Substantia nigra (tissue), 51 donors: ENCODE measurements at places on chromosomes 16 and 17.
A peak's percentile ranks its signal among the peaks of the same experiment; 100 is the strongest.

DNA sequence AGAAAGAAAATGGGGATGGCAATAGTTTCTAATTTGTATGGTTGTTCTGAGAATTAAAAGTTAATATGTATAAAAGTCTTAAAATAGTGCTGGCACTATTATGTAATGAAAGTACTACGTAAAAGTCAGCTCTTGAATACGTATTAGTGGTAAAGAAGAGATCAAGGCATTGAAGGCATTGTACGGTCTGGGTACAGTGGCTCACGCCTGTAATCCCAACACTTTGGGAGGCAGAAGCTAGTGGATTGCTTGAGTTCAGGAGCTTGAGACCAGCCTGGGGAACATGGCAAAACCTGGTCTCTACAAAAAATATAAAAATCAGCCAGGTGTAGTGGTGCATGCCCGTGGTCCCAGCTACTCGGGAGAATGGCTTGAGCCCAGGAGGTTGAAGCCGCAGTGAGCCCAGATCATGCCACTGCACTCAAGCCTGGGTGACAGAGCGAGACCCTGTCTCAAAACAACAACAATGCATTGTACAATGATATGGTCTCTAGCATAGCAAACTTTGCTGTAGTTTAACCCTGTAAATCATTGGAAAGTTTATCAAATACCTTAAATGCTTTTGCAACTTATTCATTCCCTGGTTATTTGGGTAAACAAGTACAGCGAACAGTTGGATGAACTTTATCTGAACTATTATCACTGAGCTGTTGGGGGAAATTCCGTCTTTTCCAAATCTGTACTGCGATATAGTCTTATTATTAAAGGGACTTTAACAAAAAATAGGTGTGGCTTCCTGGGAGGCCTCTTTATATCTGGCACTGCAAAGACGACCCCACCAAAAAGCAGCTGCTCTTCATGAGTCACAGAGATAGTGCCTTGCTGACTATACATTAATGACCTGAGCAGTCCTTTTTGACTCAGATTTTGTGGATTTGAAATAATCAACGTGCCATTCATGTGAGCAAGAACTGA is 73.6 kb downstream of the GPRC5B start:
- no peak for DNase-seq

DNA sequence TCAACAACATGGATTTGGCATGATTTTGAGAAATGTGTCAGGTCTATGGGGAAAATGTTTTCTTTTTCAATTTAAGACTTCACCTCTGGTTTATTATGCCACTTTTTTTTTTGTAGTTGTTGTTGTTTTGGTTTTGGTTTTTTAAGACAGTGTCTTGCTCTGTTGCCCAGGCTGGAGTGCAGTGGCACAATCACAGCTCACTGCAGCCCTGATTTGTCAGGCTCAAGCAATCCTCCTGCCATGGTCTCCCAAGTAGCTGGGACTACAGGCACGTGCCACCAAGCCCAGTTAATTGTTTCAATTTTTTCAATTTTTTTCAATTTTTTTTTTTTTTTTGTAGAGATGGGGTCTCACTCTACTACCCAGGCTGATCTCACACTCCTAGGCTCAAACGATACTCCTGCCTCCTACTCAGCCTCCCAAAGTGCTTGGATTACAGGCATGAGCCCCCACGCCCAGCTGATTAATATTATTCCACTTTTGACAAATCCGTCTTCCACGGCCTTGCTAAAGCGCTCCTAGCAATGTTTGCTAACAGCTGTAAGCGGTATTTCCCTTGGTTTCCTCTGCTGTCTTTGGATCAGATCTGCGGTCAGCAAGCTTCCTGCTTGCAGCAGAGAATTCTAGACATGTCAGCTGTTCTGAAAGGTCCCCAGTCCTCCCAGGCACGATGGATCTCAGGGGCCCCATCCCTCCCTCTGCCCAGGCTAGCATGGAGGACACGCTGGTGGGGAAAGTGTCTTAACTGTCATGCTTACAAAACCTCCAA is 7.0 kb upstream of the MILR1 start:
- DNase-seq: no peak

DNA sequence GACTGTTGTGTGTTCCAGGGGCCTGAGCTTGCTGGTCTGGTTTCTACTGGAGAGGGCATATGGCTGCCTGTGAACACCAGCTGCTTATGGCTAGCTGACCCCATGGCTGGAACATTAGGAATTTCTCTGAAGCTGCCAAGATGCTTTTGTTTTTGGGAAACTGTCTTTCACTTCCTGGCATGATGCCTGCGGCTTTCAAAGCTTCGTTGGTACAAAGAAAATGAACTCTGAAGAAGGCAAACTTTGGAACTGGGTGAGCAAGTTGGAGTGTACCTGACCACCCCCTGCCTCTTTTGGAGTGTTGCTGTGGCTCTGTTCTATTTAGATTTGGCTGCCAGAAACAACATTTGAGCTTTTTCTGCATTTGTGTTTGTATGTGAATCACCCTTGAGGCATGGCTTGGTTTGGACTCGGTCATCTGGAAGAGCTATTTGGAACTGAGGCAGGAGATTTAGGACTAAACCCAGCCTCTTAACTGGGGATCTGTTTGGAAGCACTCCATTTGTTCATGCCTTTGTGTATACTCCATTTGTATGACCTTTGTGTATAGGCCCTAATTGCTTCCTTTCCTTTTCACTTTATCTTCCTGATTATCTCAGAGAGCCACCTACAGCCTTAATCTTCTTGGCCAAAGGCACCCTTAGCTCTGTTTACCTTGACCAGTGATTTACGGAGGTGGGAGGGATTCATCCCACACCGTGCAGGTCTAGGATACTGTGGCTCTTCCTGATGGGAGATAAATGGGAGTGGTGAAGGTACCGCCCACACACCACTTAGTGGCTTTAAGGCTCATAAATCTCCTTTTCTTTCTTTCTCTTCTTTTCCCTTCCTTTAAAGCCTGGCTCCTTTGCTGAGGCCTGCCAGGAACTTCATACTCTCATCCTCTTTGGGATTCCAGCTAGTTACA is 7.3 kb upstream of the CPHXL start:
- DNase-seq: peak; percentile 11

GRCh38 chr17:4932756-4933155 is 679 bp downstream of the GP1BA start:
- DNase-seq: no peak

GRCh38 chr17:68383443-68384321 is 73.6 kb downstream of the WIPI1 start:
- no peak for DNase-seq

DNA sequence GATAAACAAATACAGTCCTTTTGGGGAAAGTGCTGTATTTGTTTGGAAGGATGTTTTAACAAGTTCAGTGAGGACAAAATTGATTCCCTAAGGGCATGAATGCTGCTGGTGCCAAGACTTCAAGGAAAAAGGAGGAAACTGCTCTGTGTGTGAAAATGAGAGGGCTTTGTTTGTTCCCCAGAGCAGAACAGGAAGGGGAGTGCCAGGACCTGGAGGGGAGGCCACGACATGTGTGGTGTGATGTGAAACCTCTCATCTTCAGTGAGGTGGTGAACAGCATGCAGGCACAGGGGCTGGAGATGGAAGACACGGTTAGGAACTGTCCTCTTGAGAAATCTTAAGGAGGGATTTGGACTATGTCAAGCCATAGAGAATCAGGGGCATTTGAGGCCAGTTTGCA is 46.6 kb upstream of the GRIN2A start:
- no peak for DNase-seq

DNA sequence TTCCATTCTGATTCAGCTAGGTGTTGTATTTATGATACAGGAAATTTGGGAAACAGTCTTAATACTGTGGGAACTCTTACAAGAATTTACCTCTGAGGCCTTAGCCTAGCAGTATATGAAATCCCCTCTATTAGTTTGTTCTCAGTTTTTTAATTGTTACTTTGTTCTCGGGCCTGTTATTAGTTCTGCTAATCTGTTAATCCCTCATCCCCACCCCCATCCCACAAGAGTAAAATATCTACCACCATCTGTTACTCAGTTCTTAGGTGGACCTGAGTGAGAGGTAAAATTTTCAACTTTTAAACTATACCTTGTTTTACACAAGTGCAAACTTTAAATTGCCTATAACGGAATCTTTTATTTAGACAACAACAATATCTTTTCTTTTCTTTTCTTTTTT is 47.0 kb downstream of the RHOT1 start:
- DNase-seq: no peak

- DNase-seq: no peak
These were observed 68.6 kb downstream of the SMPD3 start for GRCh38 chr16:68379472-68380347.

GRCh38 chr16:1293921-1294656 is 15.3 kb upstream of the UBE2I start:
- no peak for DNase-seq

DNA sequence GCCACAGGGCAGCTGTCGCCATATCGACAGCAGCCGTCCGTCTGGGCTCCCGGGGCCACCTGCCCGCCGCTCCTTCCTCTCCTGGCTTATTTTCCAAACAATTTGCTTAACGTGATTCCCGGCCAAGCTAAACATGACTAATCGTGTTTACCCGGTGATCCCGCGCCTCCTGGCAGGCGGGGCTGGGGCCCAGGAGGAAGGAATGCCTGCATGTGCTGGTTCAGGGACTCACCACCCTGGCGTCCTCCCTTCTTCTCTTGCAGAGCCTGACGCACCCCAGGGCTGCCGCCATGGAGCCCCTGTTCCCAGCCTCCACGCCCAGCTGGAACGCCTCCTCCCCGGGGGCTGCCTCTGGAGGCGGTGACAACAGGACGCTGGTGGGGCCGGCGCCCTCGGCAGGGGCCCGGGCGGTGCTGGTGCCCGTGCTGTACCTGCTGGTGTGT is 6.1 kb downstream of the SSTR5 start:
- no peak for DNase-seq

- no peak for DNase-seq
These were observed 14.5 kb downstream of the FOXN1 start for GRCh38 chr17:28520687-28521086.

DNA sequence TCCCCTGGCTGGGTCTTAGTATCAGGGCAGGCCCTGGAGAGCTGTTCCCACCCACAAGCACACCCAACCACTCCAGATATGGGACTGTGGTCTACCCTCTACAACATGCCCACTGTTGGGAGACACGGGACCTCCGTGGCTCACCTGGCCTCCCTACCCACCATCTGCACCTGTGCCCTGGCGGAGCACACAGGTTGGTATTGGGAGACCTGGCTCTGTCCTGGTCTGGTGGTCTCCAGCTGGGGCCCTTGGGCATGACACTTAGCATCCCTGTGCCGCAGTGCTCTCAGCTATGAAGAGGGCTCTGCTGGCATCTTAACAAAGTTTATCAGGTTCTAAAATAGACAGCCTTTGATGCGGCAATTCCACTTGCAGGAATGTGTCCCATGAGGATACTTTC is 5.8 kb downstream of the C16orf95 start:
- DNase-seq: no peak

- no peak for DNase-seq
These were observed 4.3 kb upstream of the SYNGR2 start for GRCh38 chr17:78163881-78164747.

- no peak for DNase-seq
These were observed 99.9 kb upstream of the CORO6 start for GRCh38 chr17:29722411-29723198.

GRCh38 chr16:89996178-89996489 is 23.1 kb downstream of the DBNDD1 start:
- DNase-seq: no peak

DNA sequence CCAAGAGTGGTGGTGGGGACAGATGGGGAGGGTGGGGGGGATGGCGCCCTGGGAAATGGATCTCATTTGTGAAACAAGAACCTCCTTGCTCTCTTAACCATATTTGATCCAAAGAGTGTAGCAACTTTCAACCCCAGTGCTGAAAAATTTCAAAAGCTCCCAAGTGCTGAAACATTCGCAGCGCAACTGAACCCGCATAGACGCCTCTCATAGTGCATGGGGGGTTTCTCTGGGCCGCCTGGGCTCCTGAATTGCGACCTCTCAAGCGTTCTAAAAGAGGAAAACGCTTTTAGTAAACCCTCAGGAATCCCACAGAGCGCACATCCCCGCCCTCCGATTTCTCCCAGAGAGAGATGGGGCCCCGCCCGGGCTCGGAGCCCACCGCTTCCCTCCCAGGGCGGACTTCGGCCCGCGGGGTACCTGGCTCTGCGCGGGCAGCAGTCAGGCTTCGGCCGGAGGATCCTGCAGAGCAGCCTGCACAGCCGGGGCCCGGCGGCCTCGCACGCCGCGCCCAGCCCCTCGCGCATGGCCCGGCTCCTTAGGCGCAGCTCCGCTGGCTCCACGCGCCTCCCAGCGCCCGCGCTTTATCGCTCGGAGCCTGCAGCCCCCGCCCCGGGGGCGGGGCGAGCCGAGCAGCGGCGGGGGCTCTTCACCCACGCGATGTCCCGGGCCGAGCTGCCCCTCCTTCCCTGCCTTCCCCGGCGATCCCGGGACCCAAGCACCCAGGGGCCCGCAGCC is 7.0 kb downstream of the NOS2 start:
- DNase-seq: no peak

GRCh38 chr17:43599835-43600234 is 53.7 kb upstream of the ETV4 start:
- no peak for DNase-seq

DNA sequence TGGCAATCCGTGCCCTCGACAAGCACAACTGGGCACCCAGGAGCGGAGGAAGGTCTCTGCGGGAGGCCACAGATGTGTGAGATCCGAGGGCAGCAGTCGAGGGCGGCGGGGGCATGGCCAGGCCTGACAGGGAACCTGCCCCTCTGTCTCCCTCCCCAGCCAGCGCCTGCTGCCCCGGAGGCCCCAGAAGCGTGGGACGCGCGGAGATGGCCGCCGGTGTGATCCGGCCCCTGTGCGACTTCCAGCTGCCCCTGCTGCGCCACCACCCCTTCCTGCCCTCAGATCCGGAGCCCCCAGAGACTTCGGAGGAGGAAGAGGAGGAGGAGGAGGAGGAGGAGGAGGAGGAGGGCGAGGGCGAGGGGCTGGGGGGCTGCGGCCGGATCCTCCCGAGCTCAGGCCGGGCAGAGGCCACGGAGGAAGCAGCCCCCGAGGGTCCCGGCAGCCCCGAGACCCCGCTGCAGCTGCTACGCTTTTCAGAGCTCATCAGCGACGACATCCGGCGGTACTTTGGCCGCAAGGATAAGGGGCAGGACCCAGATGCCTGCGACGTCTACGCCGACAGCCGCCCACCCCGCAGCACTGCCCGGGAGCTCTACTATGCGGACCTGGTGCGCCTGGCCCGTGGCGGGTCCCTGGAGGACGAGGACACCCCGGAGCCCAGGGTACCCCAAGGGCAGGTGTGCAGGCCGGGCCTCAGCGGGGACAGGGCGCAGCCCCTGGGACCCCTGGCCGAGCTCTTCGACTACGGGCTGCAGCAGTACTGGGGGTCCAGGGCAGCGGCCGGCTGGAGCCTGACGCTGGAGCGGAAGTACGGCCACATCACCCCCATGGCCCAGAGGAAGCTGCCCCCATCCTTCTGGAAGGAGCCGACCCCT is 1.7 kb downstream of the PERCC1 start:
- no peak for DNase-seq

GRCh38 chr16:68228652-68229051 is 7.3 kb downstream of the ESRP2 start:
- DNase-seq: no peak

- DNase-seq: no peak
These were observed 13.5 kb downstream of the SLC38A7 start for GRCh38 chr16:58670946-58671583.
